ENCODE measurements at places on chromosomes 2 and 18.

- DNase-seq: no peak
These were observed 2.4 kb upstream of the RBM45 start for GRCh38 chr2:178109813-178110212.

- peak; percentile 10 for DNase-seq
These were observed 250.6 kb downstream of the EIPR1 start for GRCh38 chr2:3126911-3127621.

DNA sequence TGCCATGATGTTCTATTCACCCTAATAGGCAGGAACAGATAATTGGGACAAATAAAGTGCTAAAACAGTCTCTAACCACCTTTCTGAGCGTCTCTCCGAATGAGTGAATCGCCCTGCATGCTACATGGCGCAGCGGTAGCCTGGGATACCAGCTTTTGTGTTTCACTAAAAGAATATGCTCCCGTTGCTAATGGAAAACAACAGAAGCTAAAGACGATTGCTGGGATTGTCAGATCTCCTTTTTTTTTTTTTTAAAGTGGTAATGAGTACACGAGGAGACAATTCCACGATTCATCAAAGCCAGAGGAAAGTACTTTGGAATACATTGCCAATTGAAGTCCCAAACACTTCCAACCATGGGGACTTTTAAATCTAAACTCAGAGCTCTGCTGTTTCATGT is 1815.3 kb upstream of the CELF4 start:
- DNase-seq: no peak

DNA sequence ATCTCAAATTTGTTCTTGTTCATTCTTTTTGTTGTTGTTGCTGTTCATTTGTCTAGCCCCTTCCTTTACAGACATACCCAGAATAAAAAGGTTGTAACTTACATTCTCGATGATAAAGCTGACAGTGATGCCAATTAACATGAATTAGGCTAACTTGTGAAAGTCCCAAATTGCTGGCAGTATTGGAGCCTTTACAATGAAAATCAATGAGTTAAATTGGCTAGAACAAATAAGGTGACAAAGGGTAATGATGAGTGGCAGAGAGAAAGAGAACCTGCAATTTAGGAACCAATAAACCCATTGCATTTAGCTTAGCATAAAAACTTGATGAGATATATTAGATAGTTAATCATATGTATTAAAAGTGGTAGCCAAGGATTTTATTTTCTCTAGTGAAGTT is 521.0 kb downstream of the ADCYAP1 start:
- DNase-seq: no peak

DNA sequence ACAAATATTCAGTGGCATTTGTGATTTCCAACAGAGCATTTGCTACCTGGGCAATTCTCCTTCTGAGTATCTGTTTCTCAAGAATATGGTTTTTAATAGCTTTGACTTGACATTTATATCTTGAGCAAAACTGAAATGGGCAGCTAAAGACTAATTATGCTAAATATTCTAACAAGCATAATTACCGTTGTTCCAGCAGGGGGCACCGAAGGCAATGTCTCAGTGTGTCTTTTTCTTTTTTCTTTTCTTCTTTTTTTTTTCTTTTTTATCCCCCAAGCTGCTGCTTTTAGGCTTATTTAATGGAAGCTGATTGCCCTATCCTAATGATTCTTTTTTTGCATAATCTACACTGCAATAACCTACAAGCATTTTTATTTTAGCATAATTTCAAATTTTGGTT is 138.9 kb upstream of the NABP1 start:
- DNase-seq: peak; percentile 20

GRCh38 chr18:62426191-62426488 is 96.7 kb upstream of the ZCCHC2 start:
- no peak for DNase-seq

DNA sequence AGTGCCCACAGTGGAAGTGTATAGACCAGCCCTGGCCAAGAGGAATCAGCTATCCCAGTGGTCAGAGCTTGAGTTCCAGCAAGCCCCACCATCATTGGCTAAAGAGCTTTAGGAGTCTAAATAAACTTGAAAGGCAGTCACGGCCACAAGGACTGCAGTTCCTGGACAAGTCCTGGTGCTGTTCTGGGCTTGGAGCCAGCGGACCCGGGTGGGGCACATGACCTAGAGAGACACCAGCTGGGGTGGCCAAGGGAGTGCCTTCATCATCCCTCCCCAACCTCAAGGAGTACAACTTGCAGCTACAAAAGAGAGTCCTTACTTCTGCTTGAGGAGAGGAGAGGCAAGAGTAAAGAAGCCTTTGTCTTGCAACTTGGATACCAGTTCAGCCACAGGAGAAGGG is 439.8 kb upstream of the TMEFF2 start:
- DNase-seq: no peak

DNA sequence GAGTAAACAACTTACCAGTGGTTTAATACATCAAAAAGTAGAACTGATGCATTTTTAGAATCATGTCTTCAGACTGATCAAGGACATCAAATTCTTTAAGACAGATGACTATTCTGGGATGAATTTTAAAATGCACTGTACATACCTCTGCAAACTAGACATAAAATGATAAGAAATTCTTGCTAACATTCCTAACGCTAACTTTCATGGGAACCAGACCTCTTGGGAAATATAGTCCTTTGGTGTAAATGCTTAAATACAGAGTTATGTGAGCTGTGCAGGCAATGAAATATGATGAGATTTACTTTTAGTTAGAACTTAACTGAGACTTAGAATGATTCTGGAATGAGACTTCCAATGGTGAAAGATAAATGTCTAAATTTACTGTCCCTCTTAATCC is 562.0 kb downstream of the NR4A2 start:
- no peak for DNase-seq

GRCh38 chr2:33812707-33813106 is 213.6 kb upstream of the FAM98A start:
- DNase-seq: no peak

DNA sequence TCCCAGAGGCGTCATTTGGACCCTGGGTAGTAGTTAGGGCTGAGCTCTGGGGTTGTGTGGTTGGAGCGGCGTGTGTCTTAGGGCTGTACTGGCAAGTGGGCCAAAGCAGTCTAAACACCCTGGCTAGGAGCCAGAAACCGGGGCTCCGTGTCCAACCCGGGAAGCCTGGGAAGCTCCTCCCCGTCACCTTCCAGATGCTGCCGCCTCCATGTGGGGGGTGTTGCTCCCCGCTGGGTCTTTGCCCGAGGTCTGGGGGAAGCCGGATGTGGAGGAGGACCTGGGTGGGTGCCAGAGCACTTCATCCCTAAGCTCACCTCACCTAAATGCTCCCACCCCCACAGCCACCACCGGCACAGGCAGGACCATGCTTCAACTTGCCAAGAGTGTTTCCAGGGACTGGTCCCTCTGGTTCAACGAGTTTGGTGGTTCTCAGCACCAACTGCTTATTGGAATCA is 25.4 kb downstream of the TET3 start:
- DNase-seq: no peak

DNA sequence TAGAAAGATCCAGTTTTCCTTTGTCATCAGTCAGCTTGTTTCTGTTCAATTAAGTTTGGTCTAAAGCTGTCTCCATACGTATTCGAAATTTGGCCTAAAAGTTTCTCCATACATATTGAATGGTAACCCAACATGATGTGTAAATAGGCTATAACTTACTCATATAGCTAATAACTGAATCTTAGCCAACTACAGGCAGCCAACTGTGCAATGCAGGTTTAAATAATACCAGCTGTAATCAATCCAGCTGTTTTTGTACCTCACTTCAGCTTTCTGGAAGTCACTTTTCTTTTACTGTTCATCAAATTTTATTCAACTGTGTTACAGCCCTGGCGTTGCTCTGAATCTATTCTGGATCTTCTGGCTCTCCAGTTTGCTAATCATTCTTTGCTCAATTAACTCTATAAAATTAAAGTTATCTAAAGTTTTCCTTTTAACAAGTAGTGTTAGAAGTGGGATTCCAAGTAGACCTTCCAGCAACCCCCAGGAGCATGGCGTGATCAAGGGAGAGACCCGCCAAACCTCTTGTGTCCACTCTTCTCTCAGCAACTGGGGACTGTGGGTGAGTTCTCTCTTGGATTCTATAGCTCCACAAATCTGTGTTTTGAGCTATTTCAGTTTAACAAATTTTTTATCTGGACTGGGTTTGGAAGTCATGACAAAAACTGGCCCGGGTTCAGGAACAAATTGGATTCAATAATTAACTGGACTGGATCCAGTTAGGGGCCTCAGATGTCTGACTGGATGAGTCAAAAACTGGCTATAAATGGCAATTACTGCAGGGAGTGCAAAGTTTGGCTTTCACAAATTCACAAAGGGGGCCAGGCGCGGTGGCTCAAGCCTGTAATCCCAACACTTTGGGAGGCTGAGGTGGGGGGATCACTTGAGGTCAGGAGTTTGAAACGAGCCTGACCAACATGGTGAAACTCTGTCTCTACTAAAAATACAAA is 329.7 kb upstream of the ST6GAL2 start:
- DNase-seq: no peak

- no peak for DNase-seq
These were observed 31.4 kb downstream of the CAPN13 start for GRCh38 chr2:30775833-30776232.

DNA sequence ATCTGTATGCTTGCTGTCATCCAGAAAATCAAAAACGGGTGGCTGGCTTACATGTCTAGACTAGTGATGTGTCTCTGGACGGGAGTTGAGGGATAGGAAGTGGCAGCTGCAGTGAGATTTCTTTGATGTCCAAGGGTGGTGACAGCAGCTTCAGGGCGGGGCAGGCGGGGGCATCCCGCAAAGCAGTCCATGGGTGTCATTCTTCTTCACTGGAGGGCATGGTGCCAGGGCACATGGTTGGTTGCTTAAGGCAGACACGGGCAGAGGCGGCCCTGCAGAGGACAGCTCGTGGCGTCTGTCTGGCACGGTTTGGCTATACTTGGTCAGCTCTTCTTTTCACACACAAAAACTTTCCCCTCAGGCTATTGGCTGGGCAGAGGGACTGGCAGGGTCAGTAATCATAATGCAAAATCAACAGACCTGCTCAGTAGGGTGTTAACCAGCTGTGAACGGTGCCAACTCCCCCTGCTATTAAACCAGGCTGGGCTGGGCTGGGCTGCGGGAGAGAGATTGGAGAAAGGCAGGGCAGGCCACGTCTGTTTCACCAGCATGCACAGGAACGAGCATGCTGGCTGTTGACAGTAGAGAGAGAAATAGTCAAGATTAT is 63.7 kb downstream of the COL4A3 start:
- DNase-seq: no peak

DNA sequence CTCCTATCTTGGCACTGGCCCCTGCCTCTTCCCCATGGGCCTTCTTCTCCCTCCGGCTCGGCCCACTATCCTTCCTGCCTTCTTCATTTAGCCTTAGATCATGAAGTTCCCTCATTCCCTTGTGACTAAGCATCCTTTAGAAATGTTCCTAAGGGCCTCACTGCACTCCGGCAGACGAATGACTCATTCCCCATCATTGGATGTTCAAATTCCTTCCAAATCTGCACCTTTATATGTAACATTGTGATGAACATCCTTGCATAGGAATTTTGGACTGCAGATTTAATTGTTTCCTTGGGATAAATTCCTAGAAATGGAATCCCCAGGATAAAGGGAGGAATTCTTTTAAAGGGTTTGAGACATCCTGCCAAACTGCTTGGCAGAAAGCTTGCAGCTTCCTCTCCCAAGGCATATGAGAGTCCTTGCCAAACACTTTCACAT is 19.0 kb downstream of the CRACDL start:
- no peak for DNase-seq

- no peak for DNase-seq
These were observed 735.4 kb upstream of the FANCL start for GRCh38 chr2:58976375-58977071.

DNA sequence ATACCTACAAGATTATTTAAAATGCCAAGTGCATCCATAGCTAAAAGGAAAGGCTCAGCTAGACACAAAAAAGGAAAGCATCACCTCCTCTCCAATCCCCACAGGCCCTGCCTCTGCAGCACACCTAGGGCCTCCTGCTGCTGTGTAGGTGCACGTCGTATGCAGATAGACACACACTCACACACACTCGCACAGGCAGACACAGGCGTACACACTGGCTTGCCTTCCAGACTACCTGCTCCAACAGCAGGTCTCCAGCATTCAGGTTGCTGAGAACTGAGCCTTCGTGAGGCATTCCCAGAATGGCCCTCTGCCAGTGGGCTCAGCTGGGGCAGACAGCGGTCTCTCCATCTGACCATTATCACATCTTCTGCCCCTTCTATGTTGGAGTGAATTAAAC is 35.3 kb upstream of the FRZB start:
- no peak for DNase-seq

DNA sequence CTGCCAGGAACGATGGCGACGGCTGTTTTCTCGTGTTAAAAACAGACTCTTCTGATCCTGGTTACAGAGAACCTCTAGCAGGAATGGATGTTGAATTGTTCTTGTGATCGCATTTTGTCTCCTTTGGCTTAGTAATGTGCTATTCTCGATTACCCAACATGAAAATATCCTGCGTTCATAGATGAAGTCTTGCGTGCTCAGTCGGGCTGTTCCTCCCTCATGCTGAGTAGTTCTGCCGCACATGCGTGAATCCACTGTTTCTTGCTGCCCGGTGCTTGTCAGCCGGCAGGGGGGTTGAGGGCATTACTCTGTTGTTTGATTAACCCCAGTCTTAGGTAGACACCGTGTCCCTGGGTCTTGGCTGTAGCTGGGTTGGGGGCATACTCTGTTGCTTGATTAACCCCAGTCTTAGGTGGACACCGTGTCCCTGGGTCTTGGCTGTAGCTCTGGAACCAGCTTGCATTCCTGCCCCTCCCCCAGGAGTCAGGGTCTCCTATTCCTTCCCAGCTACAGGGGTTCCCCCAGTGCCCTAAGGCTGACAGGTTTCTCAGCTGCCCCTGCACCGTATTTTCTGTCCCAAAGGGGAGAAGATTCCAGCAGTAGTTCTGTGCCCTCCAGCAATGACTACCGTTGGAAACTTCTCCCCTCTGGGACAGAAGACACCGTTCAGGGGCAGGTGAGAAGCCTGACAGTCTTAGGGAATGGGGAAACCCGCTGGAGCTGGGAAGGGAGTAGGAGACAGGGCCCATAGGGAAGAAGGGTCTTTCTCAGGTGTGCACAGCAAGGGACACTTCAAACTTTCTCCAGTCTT is 22.1 kb upstream of the ASB1 start:
- DNase-seq: no peak

DNA sequence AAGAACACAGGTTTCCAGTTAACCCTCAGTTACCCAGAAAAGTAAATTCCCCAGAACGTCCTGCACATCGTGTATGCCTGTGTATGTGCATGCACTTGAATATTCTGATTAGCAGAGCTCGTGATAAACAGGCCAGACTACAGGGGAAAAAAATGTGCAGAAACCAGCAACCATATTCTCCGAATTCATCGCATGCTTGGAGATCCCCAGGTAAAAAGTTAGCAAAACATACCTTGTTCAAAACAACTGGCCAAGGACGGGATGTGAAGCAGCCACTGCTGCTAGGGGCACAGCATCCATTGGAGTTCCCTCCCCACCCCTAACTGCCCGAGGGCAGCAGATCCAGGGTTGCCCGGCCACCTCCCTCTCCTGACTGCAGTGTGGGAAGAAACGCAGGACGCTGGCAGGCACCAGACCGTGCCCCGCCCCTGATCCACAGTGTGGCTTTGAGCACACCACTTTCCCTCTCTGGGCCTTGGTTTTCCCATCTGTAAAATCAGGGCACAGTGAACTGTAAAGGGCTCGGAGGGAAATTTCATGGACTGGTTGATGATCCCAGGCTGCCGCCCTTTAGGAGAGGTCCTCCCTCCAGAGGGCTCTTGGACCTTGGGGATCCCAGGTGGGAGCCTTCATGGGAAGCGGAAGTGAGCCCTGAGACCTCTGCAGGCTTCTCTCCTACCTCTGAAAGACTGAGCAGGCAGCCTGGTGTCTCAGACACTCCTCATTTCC is 11.9 kb upstream of the ARID5A start:
- no peak for DNase-seq

All from CD4-positive, alpha-beta T cell treated with Interleukin-6 for 4 hours (primary cell).